ENCODE measurements at places on chromosomes 4 and X. TPM values are rescaled to one million over a fixed set of nuclear protein-coding genes. Genes with fewer than 3 reads are reported as not detected.

CFAP299 gene
- total RNA-seq: not detected

PABPC1L2A gene
- total RNA-seq: not detected

PIR gene
- not detected for total RNA-seq

DNA sequence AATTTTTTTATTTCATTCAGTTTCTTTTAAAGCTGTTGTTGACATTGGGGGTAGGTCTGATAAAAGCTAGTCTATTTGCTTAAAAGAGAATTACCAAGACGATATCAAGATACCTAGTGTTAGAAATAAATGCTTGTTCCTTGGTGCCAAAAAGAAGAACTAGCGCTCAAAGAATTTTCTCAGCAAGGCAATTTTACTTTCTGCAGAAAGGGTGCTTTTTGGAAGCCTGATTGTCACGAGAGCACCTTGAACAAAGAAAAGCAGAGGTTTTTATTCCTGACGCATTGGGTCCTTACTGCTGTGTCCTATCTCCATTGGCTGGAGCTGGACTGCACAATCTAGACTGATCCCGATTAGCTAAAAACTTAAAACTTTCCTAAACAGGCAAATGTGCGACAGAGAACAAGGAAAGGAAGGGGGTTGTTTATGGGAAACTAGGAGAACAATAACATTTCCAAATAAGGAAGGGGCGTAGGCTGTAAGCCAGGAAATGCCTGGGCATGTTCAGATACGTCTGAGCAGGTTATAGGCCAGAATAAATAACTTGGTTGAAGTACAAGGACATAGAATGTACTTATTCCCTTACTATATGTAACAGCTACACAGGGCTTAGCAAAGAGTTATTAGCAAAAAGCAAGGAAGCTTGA is 50.3 kb upstream of the STPG2 start:
- no peak for DNase-seq

CXCL3 gene
- not detected for total RNA-seq

DNA sequence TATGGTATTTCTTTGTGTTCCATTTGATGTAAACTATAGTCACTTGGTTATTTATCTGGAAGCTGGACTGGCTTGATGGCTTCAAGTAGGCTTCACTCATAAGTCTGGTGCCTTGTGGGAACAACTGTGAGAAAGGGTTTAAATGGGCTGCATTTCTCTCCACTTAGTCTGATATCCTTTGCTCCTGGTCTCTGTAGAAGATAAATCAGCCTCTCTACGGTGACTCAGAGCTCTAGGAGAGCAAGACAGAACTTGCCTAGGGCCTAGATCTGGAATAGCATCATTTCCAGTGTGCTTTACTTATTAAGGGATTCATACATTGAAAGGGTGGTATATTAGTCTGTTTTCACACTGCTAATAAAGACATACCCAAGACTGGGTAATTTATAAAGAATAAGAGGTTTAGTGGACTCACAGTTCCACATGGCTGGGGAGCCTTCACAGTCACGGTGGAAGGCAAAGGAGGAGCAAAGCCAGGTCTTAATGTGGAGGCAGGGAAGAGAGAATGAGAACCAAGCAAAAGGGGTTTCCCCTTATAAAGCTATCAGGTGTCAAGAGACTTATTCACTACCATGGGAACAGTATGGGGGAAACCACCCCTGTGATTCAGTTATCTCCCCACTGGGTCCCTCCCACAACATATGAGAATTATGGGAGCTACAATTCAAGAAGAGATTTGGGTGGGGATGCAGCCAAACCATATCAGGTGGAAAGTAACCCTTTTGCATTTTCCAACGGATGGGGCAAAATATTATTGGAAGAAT is 1746.4 kb upstream of the PCDH7 start:
- DNase-seq: no peak

GRCh38 chr4:7822877-7823276 is 116.8 kb downstream of the AFAP1 start:
- no peak for DNase-seq

- no peak for DNase-seq
Measured at GRCh38 chr4:89268679-89269078, 38.9 kb downstream of the GPRIN3 start.

GRCh38 chrX:154348646-154349358 is 25.6 kb downstream of the FLNA start:
- peak; percentile 33 for DNase-seq

NXF3 gene
- total RNA-seq: not detected

ZNF518B gene
- total RNA-seq: 48.2 TPM

- DNase-seq: no peak
Measured at GRCh38 chrX:96435378-96436035, 249.1 kb upstream of the DIAPH2 start.

DNA sequence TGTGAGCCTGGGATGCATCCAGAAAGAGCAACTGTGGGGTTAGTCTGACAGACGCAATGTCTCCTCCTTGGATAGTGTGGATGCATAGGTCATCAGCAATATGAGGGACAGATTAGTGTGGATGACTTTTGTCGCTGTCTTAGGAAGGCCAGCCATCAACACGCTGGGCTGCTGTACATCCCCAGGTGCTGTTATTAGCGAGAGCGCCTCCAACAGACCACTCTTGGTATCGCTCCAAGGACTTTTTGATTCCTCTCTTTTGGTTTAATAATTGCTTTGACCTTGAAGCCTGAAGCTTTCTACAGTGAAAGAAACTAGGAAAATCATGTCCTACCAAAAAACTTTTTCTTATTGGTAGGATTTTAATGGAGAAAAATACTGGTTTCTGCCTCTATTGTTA is 76.7 kb downstream of the TMEM131L start:
- DNase-seq: no peak

- no peak for DNase-seq
Measured at GRCh38 chr4:38696697-38697096, 32.7 kb downstream of the KLF3 start.

GRCh38 chrX:39869846-39870601 is 227.7 kb downstream of the BCOR start:
- DNase-seq: peak; percentile 67

SLC9B1 gene
- total RNA-seq: 3.2 TPM

GRCh38 chr4:74319470-74319869 is 11.2 kb downstream of the EPGN start:
- DNase-seq: no peak

GRCh38 chrX:153408221-153408721 is 3.0 kb upstream of the ZFP92 start:
- no peak for DNase-seq

KCNIP4 gene
- not detected for total RNA-seq
